Cardiac muscle cell (in vitro differentiated cells and primary cell): ENCODE measurements at places on chromosomes 12 and 14. TPM values are rescaled to one million over a fixed set of nuclear protein-coding genes. Genes with fewer than 3 reads are reported as not detected.

The AKAP3 gene
- total RNA-seq = 13.2 and 20.8 TPM in 2 replicates

The ZNF140 gene
- 10.1 and 14.7 TPM in 2 replicates for total RNA-seq

The MYO1H gene
- 0.21 TPM in 1 of 2 replicates, not detected in the other for total RNA-seq

The SERPINA12 gene
- not detected in 2 replicates for total RNA-seq

The RIMKLB gene
- total RNA-seq = 52.1 and 70.9 TPM in 2 replicates
